Activated CD8-positive, alpha-beta memory T cell treated with anti-CD3 and anti-CD28 coated beads for 36 hours (primary cell): ENCODE measurements at places on chromosomes 3 and 15. TPM values are rescaled to one million over a fixed set of nuclear protein-coding genes. Genes with fewer than 3 reads are reported as not detected.

The SCG3 gene
- not detected for total RNA-seq

The SMCO1 gene
- not detected for total RNA-seq

The GHSR gene
- not detected for total RNA-seq

The FRMD4B gene
- total RNA-seq = 41.4 TPM

The TRAT1 gene
- 21.7 TPM for total RNA-seq

The IP6K1 gene
- 40.5 TPM for total RNA-seq

The FOXL2NB gene
- not detected for total RNA-seq

The TMC3 gene
- total RNA-seq = not detected

The C3orf20 gene
- total RNA-seq = 0.08 TPM

The LMAN1L gene
- not detected for total RNA-seq

The PRSS50 gene
- not detected for total RNA-seq

The CTXND1 gene
- total RNA-seq = not detected

The SEMA3B gene
- total RNA-seq = 0.40 TPM

The PLA2G4F gene
- total RNA-seq = not detected

The SLC28A2 gene
- not detected for total RNA-seq

The ACP3 gene
- not detected for total RNA-seq

The THAP10 gene
- 0.27 TPM for total RNA-seq

The LYZL4 gene
- not detected for total RNA-seq

The DUOX2 gene
- total RNA-seq = not detected

The ITIH3 gene
- total RNA-seq = not detected

The SLC15A2 gene
- total RNA-seq = 1.4 TPM

The CXCR6 gene
- 8.8 TPM for total RNA-seq

The NR1I2 gene
- total RNA-seq = 0.55 TPM

The GOLGA6L9 gene
- total RNA-seq = 1.7 TPM

The GOLGA8T gene
- total RNA-seq = 0.15 TPM

The MEIS2 gene
- total RNA-seq = not detected

The TCAIM gene
- total RNA-seq = 12.8 TPM

The RFTN1 gene
- total RNA-seq = 111 TPM

The NCBP2 gene
- 122 TPM for total RNA-seq

The CCR9 gene
- total RNA-seq = 1.5 TPM

The FBXO40 gene
- total RNA-seq = not detected

The TP63 gene
- 0.53 TPM for total RNA-seq

The MED12L gene
- 1.5 TPM for total RNA-seq

The SUSD5 gene
- total RNA-seq = not detected

The ITGA11 gene
- total RNA-seq = not detected

The CKMT1A gene
- not detected for total RNA-seq
